Suppressor macrophage (primary cell): ENCODE measurements at places on chromosomes 12 and 14.

DNA sequence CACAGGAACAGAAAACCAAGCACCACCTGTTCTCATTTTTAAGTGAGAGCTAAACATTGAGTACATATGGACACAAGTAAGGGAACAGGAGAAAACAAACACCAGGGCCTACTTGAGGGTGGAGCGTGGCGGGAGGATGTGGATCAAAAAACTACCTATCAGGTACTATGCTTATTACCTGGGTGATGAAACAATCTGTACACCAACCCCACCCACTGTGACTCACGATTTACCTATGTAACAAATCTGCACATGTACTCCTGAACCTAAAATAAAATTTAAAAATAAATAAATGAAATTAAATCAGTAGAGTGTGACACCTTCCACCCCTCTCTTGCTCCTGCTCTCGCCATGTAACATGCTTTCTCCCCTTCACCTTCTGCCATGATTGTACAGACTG, 615.5 kb downstream of the RPL10L start:
- DNase-seq, result no peak

DNA sequence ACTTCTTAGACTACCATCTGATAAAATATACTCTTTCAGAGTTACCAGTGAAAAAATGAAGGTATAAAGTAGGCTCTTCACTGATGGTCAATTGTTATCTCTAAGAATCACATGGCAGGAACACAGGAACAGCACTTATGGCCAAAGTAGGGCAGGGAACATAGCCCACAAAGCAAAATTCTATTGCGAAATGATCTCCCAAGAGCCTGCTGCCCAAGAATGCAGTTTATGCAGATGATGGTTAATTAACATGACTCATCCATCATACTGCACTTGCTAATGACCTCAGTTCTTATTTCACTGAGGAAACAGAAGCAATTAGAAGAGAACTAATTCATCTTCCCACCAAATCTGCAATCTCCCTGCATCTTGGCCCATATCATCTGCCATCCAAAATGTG, 133.8 kb downstream of the SLC2A13 start:
- no peak for DNase-seq

- no peak for DNase-seq
These were observed 520.0 kb upstream of the CCDC196 start for GRCh38 chr14:65966188-65966587.

DNA sequence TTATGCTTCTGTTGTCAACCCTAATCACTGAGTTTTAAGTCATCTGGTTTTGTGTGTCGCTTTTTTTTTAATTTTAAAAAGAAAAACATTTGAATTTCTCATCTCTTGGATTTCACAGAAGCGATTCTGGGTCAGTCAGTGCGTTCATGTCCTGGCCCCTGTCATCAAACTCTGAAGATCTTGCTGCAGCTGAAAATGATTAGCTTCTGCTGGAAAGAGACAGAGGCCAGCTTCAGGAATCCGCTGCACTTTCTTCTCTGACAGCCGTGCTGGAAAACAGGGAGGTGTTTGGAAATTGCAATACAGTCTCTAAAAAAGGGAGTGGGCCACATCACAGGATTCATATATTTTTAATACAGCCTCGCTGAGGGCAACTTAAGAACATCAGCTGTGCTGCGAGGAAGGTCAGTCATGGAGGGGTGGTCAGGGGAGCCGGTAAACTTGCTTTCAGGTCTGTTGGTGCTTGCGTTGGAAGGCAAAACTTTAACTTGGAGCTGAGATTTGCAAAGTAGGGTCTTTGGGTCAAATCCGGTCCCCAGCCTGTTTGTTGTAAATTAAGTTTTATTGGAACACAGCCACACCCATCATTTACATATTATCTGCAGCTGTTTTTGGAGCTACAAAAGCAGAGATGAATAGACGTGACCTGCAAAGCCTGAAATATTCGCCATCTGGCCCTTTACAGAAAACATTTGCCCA, 190.8 kb downstream of the AACS start:
- no peak for DNase-seq

GRCh38 chr12:107325075-107325608, 231.8 kb upstream of the CRY1 start:
- no peak for DNase-seq

DNA sequence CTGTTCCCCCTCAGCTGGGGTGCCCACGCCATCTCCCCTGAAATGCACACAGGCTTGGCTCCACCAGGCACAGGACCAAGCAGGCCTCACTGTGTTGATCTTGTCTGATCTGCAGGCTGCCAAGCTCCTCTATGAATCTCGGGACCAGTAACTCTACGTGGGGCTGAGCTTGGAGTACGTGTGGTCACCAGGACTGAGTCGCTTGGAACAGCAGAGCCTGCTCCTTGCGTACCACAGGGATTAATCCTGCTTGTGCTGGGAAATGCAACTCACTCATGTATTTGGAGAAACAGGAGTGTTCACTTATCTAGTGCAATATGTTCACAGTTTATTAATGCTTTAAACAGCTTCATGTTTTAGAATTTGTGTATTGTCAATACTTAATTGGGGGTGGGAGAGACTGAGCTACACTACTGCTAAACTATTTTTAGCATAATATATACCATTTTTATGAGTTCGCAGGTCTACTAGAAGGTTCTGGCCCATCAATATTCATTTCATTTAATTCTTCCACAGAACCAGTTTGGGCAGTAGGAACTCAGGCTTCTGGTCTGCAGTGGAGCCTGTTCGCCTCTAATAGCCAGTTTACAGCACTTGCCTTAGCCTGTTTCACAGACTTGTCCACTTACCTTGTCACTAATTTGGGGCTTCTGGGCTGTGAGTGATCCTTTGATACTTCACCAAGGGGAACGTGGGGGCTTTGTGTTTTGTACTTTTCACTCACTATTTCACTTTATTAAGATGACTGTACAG, 17.4 kb downstream of the ZFYVE21 start:
- DNase-seq, result no peak

DNA sequence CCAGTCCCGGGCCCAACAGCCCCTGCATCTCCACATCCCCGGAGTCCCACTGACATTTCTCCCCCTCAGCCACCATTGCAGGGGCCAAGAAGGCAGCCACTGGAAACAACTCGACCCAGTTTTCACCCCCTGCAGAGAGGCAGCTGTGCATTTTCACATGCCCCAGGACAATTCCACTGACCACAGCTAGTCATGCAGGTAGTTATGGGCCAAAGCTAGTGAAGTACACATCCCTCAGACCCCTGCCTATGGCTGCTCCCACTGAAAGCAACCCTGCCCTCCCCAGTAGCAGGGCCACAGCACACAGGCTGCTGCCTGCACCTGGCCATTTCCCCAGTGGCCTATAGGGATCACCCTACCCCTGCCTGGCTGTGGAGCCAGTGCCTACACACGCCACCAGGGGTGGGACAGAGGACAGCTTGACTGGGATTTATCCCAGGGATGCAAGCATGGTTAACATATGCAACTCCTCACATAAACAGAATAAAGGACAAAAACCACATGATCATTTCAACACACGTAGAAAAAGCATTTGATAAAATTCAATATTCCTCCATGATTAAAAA, 154.0 kb downstream of the NDUFA12 start:
- no peak for DNase-seq

- DNase-seq, result peak; percentile 74
These were observed 3.3 kb upstream of the KRT79 start for GRCh38 chr12:52837413-52837741.

- peak; percentile 62 for DNase-seq
These were observed 40.4 kb upstream of the LDHB start for GRCh38 chr12:21697904-21698630.

DNA sequence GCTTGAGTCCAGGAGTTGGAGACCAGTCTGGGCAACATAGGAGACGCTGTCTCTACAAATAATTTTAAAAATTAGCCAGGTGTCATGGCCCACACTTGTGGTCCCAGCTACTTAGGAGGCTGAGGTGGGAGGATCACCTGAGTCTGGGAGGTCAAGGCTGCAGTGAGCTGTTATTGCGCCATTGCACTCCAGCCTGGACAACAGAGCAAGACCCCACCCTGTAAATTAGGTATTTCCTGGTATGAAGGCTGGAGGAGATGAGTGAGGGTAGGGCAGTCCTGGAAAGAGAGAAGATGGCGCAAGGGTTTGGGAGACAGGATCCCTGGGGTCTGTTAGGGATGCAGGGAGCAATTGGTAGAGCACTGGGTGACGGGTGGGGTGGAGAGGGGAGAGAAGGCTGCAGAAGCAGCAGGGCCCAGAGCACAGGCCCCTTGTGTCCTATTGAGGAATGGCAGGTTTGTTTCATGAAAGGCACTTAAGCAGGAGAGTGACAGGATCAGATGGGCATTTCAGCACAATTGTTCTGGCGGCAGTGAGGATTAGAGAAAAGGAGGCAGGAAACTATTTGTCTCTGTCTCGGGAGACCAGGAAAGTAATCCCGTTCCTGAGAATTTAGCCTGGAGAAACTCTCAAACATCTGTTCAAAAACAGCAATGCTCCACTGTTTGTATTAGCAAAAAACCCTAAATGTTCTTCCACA, 47.2 kb upstream of the KTN1 start:
- no peak for DNase-seq

GRCh38 chr12:44874981-44875416, 1.1 kb downstream of the NELL2 start:
- DNase-seq, result no peak

- DNase-seq, result no peak
These were observed 217.2 kb downstream of the C12orf50 start for GRCh38 chr12:87812030-87812429.

GRCh38 chr12:1947081-1947480, 28.6 kb upstream of the CACNA2D4 start:
- DNase-seq, result no peak

DNA sequence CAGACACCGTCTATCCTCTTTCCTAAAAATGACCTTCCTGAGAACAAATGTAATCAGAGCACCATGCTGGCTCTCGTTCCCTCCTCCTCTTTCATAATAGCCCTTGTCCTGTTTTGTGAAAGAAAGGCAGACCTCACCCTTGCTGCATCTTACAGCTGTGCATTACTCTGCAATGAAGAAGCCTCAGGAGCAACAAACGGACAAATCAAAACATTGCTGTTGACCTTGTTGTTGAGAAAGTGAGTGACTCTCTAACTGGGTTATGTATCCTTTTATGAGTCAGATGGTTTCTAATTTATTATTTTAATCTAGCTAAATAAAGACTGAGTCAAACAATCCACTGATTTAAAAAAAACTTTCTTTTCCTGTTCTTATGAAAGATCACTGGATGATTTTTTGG, 180.9 kb downstream of the RPS29 start:
- DNase-seq, result no peak

- peak; percentile 46 for DNase-seq
These were observed 65.1 kb upstream of the DUSP6 start for GRCh38 chr12:89417246-89417977.

DNA sequence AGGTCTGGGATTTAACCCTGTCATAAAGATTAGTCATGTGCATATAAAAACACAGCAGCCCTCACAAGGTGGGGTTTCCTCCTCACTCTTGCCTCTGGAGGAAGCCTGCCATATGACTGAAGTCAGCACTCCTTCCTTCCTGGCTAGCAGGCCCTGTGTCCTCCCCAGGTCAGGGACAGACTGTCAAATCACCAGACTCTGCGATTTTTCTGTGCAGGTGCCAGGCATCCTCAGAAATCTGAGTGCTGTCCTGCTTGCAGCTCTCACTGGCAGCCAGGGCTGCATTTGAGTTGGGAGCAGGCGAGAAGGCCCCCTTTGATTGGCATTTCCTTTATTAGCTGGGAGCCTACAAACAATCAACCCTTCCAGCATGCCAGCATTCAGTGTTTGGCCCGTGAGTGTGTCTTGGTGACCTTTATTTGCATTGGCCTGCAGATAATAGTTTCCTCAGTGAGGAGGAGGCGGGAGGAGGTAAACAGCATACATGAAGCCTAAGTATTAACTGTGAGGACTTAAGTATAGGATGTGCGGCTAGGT, 183.8 kb upstream of the ARHGAP5 start:
- no peak for DNase-seq

GRCh38 chr12:26471560-26471959, 276.2 kb downstream of the SSPN start:
- DNase-seq, result peak; percentile 89

GRCh38 chr12:115443351-115443938, 759.5 kb upstream of the TBX3 start:
- no peak for DNase-seq

DNA sequence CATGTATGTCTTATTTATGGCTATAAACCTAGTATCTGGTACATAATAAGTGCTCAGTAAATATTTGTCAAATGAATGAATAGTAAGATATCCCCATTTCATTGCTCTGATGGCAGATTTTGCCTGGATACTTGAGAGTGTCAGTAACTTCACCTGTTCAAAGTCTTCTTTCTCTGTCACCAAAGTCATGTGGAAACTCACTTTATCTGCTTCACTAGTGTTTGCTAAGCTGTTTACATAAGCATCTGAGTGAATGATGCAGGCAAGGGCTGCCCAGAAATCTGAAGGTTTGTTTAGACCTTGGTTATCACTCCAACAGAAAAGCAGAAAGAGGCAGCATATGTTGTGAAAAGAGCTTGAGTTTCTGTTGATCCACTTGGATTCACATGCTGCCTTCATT, 4.3 kb downstream of the OR4E1 start:
- no peak for DNase-seq

DNA sequence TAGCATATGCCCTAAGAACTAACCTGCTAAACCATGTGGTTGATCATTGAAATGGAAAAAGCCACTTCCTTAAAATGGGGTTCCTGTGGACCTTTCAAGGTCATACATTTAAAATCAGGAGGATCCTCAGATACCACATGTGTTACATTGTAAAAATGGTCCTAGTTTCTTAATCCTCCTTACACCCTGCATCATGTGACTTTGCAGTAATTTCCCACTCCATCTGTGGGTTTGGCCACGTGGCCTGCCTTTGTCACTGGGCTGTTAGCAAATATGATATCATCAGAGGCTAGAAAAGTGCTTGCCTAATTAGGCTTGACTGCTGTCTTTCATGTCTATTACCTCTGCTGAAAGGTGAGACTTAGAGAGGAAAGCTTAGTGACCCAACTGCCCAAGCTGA, 70.7 kb downstream of the CMKLR1 start:
- peak; percentile 87 for DNase-seq

DNA sequence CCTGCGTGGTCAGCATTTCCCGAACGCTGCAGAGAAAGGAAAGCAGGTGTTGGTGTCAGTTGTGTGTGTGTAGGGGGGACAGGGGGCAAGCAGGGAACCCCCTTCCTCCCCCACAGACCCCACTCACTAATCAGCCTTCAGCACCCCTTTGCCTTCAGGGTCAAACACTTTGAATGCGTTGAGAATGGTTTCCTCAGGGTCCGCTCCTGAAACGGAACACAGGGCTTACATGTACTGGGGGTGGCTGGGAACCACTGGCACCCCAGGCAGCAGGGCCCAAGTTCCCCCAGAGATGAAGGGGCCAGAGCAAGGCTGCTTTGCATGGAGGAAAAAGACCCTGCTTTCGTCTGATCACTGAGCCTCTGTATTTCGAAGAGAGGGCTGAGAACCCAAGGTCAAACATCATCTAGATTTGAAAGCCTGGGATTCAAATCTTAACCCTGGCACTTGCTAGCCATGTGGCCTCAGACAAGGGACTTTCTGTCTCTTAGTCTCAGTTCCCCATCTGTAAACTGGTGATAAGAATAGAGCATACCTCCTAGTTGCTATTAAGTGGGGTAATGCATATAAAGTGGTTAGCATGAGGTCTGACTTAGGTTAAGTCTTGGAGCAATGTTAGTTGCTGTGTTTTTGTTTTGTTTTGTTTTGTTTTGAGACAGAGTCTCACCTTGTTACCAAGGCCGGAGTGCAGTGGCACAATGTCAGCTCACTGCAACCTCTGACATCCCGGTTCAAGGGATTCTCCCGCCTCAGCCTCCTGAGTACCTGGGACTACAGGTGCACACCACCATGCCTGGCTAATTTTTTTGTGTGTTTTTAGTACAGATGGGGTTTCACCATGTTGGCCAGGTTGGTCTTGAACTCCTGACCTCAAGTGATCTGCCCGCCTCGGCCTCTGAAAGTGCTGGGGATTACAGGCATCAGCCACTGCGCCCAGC, 7.0 kb downstream of the MYL2 start:
- DNase-seq, result no peak
